ENCODE measurements at places on chromosomes 3 and 15.

DNA sequence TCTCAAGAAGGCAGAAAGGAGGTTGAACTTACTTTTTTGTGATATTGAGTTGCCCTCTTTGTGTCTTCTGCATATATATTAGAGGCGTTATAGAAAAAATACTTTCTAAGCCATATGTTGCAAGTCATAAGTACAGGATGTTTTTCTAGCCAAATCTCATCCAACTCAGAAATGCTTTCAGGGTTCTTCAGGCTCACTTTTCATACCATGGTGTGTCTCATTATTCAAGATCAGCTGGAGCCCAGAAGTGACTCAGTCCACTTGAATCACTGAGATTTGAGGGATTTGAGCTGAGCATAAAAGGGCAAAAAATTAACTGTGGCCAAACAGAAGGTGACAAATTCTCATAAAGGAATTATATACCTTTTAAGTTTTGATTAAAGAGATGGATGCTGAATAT, 157.3 kb downstream of the WNT5A start:
- DNase-seq: no peak

DNA sequence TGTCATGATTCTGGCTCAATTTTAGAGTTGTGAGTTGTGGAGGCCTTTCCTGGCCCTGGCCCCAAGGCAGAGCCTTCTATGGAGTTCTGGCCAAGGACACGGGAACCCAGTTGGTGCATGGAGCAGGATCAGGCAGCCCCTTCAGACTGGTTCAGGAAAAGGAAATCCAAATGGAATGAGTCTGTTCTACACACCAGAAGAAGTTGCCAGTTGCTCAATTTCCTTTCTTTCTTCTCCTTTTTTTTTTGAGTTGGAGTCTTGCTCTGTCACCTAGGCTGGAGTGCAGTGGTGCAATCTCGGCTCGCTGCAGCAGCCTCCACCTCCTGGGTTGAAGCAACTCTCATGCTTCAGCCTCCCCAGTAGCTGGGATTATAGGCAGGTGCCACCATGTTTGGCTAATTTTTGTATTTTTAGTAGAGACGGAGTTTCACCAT, 28.9 kb upstream of the BHLHE40 start:
- no peak for DNase-seq

GRCh38 chr3:26368312-26368711, 254.3 kb upstream of the LRRC3B start:
- DNase-seq: no peak

DNA sequence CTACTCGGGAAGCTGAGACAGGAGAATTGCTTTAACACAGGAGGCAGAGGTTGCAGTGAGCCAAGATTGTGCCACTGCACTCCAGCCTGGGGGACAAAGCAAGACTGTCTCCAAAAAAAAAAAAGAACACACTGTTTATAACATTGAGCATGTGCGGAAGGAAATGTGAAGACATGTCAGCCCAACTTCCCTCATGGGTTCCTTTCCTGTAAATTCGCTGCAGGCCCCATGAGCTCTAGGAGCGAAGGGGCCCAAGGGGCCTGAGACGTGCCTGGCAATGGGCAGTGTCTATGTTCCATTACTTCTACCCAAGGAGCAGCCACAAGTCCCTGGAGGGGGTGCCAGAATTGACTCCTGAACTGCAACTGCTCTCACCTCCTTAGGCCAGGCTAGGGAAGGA, 3.2 kb downstream of the PFKFB4 start:
- no peak for DNase-seq

DNA sequence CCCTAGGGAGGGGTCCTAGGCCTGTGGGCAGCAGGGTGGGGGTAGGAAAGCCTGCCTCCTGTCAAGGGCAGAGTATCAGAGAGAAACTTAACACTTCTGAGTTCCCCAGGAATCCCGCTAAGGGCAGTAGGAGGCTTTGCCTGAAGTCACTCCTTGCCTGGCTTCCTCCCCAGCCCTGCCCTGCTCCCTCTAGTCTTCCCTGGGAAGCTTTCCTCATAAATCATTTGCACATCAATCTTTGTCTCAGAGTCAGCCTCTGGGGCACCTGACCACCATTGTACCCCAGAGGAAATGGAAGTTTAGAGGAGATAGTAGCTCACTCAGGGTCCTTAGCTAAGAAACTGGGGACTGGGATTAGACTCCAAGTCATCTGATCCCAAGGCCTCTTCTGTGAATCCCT, 129.4 kb upstream of the TLE3 start:
- no peak for DNase-seq

- DNase-seq: no peak
Measured at GRCh38 chr3:16516695-16517481, 3.4 kb upstream of the RFTN1 start.

DNA sequence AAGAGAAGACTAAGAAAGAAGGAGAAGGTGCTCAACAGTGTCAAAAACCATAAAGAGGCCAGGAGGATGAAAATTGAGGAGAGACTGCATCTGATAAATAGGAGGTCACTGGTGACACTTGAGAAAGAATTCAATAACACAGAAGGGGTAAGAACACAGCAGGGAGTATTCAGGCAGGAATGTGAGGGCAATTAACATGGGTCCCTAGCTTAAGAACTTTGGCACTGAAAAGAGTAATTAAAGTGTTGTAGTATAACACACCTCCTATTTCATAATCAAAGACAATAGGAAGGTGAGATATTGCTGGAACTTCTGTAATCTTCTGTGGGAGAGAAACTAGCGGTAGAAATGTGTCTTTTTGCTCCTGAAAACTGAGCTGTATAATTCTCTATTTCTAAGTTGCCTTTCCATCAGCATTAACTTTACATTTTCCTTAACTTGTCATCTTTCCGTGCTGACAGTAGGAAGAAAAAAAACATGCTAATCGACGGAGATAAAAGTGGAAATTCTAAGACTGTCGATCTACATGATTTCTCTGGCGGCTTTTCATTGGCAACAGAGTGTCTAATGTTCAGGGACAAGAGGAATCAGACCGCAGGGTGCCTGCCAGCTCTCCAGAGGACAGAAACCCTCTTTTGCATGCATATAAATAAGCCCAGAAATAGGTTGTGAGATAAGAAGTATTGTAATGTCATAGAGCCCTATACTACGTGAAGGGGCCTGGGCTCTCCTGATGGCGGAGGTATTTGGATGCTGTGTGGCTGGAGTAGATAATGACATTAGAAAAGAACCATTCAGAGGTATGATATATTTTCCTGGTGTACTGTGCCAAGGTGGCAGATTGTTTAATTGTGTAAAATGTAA, 147.9 kb upstream of the GAP43 start:
- DNase-seq: no peak

GRCh38 chr3:49654955-49655556, 19.1 kb upstream of the APEH start:
- DNase-seq: no peak

GRCh38 chr15:85826756-85827515, 32.2 kb upstream of the KLHL25 start:
- DNase-seq: no peak

GRCh38 chr3:177149106-177149505, 48.2 kb downstream of the TBL1XR1 start:
- DNase-seq: no peak

GRCh38 chr15:100879464-100880138, at the start of gene ALDH1A3:
TSS of gene ALDH1A3 (plus strand) at chr15:100879831. CDS start at chr15:100879908, 77 bp downstream.
- DNase-seq: no peak

DNA sequence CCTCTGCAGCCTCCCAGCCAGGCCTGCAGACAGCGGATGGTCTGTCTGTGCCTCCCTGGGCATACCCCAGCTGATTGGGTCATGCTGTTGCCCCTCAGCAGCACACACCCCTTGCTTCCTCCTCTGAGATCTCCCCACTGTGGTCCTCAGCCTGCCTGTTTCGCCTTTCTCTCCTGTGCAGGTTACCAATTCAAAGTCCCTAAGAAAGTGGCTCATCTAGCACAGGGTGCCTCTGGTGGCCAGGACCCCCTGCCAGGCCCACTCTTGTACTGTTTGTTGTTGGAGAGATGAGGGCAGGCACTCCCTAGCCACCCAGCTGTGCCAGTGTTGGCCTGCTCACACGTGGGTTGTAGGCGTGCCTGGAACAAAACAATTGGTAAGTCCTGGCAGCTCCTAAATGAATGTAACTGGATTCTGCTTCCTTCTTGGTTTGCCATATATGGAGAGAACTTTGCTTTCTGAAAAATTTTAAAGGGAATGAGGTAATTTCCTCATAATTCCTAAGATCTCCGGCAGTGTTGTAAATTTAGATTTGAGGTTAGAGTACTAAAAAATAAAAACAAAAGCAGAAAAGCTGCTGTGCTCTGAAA, 213.2 kb upstream of the IL12A start:
- DNase-seq: no peak

- no peak for DNase-seq
Measured at GRCh38 chr15:59364248-59364647, 8.4 kb downstream of the MYO1E start.

DNA sequence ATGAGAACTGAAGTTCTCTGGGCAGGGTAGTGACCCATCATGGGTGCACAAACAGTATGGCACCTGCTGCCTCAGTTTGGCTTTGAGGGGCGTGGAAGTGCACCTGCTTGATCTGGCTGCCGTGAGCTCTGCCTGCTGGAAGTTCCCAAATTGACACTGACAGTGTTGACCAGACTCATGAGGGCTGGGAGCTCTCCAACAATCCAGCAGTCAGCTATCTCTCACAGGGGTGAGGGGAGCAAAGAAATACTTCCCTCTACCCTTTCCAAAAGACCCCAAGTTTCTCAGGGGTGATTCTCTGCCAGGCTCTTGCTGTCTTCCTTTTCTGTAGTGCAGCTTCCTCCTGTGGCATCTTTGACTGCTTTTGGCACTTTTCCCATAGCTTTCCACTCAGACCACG, 49.4 kb upstream of the ROBO1 start:
- DNase-seq: no peak

DNA sequence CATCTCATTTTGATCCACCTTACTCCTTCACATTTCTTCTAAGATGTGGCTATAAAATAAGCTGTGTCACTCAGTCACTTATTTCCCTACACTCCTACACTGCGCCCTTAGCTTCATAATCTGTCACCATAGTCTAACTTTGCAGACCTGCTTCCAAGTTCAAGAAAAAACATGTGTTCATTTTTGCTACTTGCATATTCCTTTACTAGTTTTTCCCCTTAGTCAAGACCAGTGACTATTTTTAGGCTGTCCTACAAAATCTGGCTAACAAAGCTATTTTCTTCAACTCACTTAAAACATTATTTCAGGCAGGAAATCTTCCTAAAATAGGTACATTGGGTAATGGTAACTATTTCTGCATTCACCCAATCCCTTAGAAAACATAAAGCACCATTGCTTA, 272.5 kb downstream of the TBC1D5 start:
- DNase-seq: no peak

DNA sequence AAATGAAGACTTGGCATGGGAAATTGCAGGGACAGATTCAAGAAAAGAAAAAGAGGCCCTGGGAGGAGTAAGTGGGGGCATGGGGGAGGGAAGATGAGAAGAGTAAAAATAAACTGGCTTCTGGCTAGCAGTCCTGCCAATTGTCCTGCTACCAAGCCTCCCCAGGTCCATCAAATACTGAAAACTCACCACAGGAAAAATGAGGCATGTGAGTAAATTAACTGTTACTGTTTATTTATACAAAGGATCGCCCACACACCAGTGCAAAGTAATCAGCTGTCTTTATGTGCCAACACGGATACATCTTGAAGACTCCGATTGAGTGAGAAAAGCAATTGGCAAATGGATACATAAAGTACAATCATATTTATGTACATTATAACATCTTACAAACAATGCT, 10.7 kb upstream of the KLHL25 start:
- DNase-seq: no peak

DNA sequence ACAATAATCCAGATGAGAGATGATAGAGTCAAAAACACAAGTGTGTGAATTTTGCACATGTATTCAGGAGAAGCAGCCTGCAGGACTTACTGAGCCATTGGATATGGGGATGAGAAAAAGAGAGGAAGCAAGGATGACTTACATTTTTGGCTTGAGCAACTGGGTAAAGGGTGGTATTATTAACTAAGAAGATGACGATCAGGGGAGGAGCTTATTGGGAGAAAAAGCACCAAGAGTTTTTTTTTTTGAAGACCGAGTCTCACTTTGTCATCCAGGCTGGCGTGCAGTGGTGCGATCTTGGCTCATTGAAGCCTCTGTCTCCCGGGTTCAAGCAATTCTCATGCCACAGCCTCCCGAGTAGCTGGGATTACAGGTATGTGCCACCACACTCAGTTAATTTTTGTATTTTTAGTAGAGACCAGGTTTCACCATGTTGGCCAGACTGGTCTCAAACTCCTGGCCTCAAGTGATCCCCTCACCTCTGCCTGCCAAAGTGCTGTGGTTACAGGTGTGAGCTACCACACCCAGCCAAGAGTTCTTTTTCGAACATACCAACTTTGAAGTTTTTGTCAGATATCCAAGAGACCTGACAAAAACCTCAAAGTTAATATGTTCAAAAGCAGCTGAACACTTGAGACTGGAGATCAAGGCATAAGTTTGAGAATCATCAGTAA, 14.8 kb upstream of the SH3BP5 start:
- DNase-seq: no peak

Measured in cerebellar nuclear complex (tissue), 1 donor.